H1 (cell line): ENCODE measurements at places on chromosomes 4 and X. TPM values are rescaled to one million over a fixed set of nuclear protein-coding genes. Genes with fewer than 3 reads are reported as not detected.

DNA sequence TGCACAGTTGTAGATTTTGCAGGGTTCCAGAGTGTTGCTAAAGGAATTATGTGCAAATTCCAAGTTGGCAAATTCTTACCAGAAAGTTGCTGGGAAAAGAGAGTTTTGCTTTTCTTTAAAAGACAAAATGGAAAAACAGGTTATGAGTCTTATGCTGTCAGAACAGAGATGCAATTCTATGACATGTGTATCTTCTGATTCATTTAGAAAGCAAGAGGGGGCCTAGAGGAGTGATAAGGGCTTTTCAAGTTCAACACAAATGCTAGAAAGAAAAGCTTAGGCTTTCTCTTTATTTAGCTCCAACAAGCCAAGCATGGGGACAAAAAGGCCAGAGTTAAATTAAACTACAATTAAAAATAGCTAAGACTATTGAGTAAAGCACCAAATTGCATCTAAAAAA is 72.4 kb upstream of the GATB start:
- DNase-seq, result no peak
- no peaks in the 10 kb centered on the region for H3K36me3 ChIP-seq
- H3K27me3 ChIP-seq, result no peaks in the 10 kb centered on the region
- H3K4me3 ChIP-seq, result no peak overlapping the region
- no peak overlapping the region for H3K27ac ChIP-seq

DNA sequence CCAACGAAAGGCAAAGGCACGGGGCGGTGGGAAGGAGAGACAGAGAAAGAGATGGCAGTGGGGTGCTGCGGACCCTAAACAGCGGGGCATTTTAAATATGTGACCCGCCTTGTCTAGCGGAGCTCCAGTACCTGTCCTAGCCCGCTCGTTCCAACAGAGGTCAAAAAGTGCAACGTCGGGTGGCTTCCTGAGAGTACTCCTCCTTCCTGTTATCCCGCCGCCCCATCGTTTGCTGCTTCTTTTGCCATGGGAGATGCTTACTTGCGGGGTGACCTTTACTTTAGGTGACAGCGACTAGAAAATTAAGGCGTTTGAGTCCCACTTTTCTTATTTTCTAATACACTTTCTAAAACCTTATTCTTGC is 735 bp downstream of the NRK start:
- H3K4me1 ChIP-seq, result no peaks in the 10 kb centered on the region
- peak overlapping the region; percentile 24 for H3K4me3 ChIP-seq
- DNase-seq, result no peak
- peaks cover 25% of the 10 kb centered on the region for H3K27me3 ChIP-seq
- H3K27ac ChIP-seq, result no peak overlapping the region

DNA sequence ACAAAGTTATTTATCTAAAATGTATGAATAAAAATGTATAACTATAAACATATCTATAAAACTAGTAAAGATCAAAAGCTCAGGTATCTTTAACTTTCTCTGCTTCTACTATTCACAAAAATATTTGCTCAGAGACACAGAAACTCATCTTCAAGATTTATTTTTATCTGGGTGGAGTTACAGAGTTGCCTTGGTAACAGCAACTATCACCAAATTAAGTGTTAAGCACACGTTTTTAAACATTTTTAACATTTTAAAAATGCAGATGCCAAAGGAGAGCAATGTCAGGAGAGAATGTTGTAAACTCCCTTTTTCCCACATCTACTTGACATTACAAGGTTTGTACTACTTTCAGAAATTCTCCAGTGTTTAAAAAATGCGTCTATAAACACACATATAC is 71.4 kb downstream of the SNCA start:
- no peaks in the 10 kb centered on the region for H3K36me3 ChIP-seq
- no peaks in the 10 kb centered on the region for H3K27me3 ChIP-seq
- no peak overlapping the region for H3K4me3 ChIP-seq
- DNase-seq, result no peak
- no peaks in the 10 kb centered on the region for H3K4me1 ChIP-seq
- H3K27ac ChIP-seq, result no peak overlapping the region

The KIT gene
- 10.2 and 14.4 TPM in 2 replicates for polyA plus RNA-seq
